ENCODE measurements at places on chromosomes 3 and 15. TPM values are rescaled to one million over a fixed set of nuclear protein-coding genes. Genes with fewer than 3 reads are reported as not detected.

Gene VPS13C
- 87.5 TPM for total RNA-seq

Gene DNAJA4
- 32.1 TPM for total RNA-seq

Gene CHST2
- total RNA-seq: 56.3 TPM

Gene LMCD1
- 76.9 TPM for total RNA-seq

Gene BCL6
- total RNA-seq: 15.1 TPM

Gene XIRP1
- 10.2 TPM for total RNA-seq

Data from metanephros (tissue), 2 donors.